Suppressor macrophage (primary cell): ENCODE measurements at places on chromosomes 2 and 18.

GRCh38 chr2:20421988-20422370, 24.9 kb upstream of the RHOB start:
- DNase-seq, result no peak

DNA sequence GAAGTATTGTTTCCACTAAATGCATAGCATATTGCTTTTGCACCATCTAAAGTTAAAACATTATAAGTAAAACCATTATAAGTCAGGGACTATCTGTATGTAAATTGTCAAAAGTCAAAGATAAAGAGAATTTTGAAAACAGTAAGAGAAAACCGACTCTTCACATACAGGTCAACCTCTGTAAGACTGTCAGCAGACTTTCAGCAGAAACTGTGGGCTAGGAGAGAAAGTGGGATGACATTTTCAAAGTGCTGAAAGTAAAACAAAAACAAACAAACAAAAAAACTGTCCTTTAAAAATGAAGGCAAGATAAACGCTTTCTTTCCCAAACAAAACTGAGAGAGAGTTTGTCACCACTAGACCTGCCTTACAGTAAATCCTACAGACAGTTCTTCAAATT, 122.9 kb upstream of the ID2 start:
- DNase-seq, result no peak

GRCh38 chr2:202765436-202765835, 106.1 kb downstream of the ICA1L start:
- peak; percentile 86 for DNase-seq

GRCh38 chr2:170505631-170506275, 209.4 kb upstream of the SP5 start:
- no peak for DNase-seq

DNA sequence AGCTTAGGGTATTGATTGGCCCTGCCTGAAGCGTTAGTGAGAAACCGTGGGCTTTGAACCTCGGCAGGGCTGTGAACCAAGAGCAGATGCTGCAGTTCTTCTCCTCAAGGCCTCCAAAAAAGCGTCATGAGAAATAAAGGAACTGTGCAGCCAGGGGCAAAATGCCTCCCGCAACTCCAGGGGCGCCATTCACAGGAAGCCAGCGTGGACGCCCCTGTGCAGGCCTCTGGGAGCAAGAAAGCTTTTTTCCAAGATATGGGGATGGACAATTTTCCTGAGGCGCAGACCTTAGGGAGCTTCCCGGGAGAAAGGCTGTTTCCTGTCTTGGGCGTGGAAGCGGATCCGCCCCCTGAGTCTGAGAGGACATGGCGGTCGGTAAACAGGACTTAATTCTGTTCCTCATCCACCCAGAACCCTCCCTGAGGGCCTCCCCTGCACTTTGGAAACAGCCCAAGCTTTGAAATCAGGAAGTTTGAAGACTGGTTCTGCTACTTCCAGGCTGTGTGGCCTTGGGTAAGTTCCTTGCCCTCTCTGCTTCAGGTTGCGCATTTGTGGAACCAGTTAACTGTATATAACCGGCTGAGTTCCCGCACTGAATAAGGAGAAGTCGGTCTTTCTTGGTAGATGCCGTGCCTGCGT, 29.6 kb upstream of the CABLES1 start:
- peak; percentile 19 for DNase-seq

- peak; percentile 18 for DNase-seq
Observed at GRCh38 chr2:30580391-30580790, 133.3 kb downstream of the LCLAT1 start.

DNA sequence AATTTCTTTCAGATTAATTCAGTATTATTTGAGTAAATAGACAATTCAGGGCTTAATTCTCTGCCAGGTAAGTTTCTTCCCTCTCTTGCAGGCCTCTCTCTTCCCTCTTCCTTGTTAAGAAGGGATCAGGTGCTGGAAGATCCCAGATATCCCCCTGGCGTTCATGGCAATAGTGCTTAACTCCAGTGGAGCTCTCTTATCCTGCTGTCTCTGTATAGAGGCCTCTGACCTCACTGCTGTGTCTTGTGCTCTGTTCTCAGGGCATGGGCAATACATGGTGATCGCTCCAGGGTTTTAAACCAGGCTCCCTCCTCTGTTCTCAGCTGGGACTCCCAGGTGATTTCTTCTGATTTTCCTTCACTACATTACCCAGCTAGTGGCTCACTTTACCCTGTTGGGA, 226.8 kb downstream of the MC4R start:
- DNase-seq, result no peak

GRCh38 chr18:46080156-46080555, 8.1 kb upstream of the PSTPIP2 start:
- DNase-seq, result no peak

DNA sequence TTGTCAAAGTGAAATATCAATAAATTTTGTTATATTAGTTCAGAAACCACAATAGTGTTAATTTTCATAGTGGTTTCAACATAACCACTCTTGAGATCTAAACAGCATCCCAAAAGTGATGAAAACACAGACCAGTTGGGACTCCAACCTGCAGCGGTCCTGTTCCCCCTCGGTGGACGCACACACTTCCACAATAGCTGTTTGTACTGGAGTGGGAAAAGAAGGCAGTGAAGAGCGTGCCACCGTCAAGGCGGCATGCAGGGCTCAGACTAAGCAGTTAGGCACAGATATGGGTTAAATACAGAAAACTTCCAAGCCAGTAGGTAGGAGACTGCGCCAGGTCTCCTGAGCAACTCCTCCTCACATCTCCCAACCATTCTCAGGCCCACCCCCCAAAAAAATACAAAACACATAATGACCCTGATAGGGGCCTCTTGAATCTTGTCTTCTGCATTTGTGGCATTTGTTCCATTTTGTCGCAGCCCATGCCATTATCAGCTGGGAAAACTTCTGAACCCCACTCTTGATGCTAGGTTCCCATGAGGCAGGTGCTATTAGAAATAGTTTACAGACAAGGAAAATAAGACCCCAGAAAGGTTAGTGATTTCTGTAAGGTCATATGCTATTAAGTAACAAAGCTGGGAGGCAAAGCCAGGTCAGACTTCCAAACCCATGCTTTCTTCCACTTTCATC, 57.7 kb downstream of the GORASP2 start:
- no peak for DNase-seq

- no peak for DNase-seq
Observed at GRCh38 chr2:17166506-17166905, 351.7 kb downstream of the RAD51AP2 start.

GRCh38 chr18:79434607-79435401, 39.1 kb downstream of the NFATC1 start:
- DNase-seq, result no peak

DNA sequence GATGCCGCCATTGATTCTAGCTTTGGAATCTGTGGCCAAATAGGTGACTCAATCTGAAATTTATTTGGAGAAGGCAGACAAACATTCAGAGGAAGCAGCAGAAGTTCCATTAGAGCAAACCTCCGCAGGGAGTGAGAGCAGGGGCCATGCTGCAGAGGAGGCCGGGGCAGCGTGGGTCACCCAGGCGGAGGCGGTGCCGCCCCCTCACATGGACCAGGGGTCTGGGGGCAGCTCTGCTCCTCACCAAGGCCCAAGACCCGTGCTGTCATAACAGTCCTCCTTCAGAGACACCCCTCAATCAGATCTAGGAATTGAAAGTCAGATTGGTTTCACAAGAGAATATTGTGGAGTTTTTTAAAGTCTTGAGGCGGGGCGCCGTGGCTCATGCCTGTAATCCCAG, 92.4 kb downstream of the GBX2 start:
- no peak for DNase-seq

- DNase-seq, result no peak
Observed at GRCh38 chr2:218427741-218428140, 8.8 kb downstream of the VIL1 start.

GRCh38 chr2:25649786-25650185, 23.6 kb downstream of the DTNB start:
- peak; percentile 54 for DNase-seq

- peak; percentile 87 for DNase-seq
Observed at GRCh38 chr2:187982668-187983067, 309.0 kb upstream of the GULP1 start.

GRCh38 chr18:77262643-77263465, 13.2 kb downstream of the GALR1 start:
- DNase-seq, result no peak

GRCh38 chr2:7449298-7449697, 532.1 kb downstream of the RNF144A start:
- no peak for DNase-seq

DNA sequence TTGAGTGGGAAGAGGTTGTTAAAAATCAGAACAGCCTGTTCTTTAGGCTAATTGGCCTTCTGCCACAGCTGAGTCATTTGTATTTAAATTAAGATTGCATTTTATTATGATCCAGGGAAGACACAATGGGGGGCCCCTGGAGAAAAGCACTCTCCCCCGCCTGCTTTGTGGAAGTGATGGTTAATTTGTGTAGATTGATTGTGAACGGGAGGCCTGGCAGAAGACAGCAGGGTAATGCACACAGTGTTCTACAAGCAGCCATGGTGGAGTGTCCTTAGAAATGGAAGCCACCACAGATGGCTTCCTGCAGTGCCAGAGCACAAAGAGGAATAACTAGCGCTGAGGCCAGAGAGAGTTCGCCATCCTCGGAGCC, 19.6 kb downstream of the RAMP1 start:
- DNase-seq, result no peak

- no peak for DNase-seq
Observed at GRCh38 chr2:235709124-235709813, 215.4 kb downstream of the AGAP1 start.

GRCh38 chr18:76209597-76209996, 285.4 kb downstream of the ZNF516 start:
- DNase-seq, result no peak

DNA sequence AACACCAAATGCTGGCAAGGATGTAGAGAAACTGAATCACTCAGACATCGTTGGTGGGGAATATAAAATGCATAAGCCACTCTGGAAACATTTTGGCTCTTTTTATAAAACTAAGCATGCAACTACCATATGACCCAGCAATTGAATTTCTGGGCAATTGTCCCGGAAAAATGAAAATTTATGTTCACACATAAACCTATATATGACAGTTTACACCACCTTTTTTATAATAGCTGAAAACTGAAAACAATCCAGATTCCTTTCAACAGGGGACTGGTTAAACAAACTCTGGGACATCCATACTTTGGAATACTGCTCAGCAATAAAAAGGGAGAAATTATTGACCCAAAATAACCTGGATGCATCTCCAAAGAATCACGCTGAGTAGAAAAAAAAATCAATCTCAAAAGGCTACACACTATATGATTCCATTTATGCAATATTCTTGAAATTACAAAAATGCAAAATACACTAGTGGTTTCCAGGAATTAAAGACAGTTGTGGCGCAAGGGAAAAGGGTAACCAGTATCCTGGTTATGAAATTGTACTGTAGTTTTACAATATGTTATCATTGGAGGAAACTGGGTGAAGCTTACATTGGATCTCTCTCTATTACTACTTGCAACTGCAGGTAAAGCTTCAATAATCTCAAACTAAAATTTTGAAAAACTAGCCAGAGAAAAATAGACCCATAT, 130.2 kb upstream of the PID1 start:
- no peak for DNase-seq

- DNase-seq, result peak; percentile 65
Observed at GRCh38 chr2:118221536-118222272, 133.4 kb downstream of the INSIG2 start.

- no peak for DNase-seq
Observed at GRCh38 chr2:219167997-219168396, 1.8 kb downstream of the SLC23A3 start.

- no peak for DNase-seq
Observed at GRCh38 chr18:13206301-13206700, 12.3 kb upstream of the LDLRAD4 start.

DNA sequence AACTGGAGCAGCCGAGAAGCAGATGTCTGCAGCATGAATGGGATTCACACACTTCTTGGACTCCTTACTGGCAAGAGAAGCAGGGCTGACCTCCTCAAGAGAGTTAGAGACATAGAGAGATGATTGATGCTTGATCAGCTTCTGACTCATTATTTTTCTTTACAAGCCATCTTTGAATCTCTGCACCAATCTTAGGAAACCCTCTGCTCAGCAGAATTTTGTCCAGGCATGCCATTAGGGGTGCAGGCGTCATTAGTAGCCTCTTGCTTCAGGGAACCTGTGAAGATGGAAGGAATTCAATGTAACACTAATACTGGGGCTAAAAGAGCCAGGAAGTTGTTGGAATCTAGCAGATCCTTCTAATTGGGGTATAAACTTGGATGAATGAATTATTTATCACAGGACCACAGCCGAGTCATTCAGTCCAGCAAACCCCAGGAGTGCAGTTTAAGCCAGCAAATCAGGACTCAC, 151.8 kb downstream of the MGAT5 start:
- no peak for DNase-seq

DNA sequence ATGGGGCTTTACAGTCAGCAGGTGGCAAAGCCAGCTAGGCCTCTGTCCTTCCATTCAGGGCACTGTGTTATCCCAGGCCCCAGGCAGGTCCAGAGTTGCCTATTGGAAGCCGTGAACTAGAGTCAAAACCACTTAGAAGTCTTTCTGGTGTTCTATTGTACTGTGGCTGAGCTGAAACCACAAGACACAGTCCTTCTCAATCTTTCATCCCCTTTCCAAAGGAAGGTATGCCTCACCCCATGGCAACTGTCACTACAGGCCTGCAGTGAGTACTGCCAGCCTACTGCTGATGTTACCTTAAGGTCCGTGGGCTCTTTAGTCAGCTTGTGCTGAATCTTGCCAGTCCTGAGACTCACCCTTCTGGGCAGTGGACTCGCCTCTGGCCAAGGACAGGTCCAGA, 181.6 kb downstream of the GULP1 start:
- no peak for DNase-seq

- no peak for DNase-seq
Observed at GRCh38 chr2:236557306-236558030, 12.2 kb upstream of the ACKR3 start.

- DNase-seq, result no peak
Observed at GRCh38 chr2:40158781-40159180, 293.1 kb downstream of the SLC8A1 start.

GRCh38 chr2:170163411-170164065, 14.4 kb upstream of the MYO3B start:
- DNase-seq, result peak; percentile 19

GRCh38 chr18:75219745-75220375, 9.3 kb downstream of the TSHZ1 start:
- no peak for DNase-seq

DNA sequence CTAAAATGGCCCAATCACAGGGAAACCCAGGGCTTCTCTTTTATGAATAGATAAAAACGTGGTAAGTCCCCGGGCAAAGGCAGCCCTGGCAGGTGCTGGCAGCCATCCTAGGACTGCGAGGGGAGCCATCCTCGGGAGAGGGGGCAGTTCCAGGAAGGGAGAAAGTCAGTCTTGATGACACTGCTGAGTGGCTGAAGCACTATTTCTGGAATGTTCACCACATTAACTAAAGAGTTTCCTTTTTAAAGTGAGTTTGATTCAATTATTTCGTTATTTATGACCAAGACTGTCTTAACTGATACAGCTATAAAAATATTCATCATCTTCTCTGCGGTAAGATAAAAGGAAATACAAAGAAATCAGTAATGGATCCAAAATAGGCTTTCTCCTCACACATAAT, 20.4 kb downstream of the TTR start:
- no peak for DNase-seq
